T-helper 9 cell (primary cell): ENCODE measurements at places on chromosomes 2 and 18.

DNA sequence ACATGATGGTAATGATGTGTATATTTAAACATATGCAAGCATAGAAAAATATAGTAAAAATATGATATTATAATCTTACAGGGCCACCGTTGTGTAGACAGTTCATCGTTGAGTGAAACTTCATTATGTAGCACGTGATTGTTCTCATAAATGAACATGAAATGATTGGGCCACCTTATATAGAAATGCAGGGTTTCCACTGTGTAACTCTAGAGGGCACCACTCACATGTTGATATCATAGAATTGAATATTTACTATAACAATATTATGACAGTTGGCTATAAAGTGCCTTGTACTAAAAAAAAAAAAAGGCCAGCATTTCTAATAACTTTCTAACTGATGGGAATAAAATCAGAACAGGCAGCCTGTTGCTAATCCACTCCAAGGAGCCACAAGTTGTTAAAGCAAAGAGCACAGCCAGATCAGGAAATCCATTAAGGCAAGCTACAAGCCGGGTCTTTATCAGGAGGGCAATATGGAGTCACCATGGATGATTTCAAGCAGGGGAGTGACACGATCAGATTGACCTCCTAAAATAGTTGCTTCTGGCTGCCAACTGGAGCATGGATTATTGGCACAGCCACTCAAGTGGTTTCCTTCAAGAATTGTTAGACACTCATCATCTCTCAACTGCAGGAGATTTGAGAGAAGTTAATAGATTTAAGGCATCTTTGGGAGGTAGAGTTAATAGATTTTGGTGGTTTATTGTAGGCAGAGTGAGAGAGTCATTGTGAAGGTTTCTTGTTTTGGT is 16.7 kb downstream of the IL1F10 start:
- no peak for DNase-seq

- DNase-seq, result no peak
Measured at GRCh38 chr2:199261239-199261638, 196.5 kb downstream of the SATB2 start.

- no peak for DNase-seq
Measured at GRCh38 chr2:68714866-68715265, 19.7 kb upstream of the ARHGAP25 start.

DNA sequence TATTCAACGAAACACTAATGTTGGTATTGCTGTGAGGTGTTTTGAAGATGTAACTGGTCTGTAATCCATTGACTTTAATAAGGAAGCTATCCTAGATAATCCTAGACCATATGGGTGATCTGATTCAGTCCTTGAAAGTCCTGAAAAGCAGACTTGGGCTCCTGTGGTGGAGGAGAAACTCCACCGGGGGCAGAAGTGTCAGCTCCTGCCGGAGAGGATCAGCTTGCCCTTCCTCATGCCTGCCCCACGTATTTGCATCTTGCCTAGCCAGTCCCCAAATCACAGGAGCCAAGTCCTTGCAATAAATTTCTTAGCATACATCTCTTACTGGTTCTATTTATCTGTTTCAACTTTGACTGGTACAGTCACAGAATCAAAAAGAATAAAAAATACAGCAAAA is 144.2 kb upstream of the DLGAP1 start:
- no peak for DNase-seq

DNA sequence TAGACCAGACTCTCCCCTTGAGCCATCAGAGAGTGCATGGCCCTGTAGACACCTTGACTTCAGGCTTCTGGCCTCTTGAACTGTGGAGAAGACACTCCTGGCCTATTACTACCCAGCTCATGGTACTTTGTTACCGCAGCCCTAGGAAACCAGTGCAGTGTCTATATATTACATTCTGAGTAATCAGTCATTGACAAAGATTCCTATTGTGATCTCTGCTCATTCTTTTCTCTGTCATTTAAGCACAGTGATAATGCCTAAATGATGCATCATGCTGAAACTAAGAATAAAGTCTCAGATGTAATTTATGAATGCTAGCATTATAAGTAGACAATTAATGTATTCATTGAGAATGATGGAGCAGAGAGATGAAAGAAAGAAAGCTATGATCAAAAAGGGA is 603.5 kb downstream of the SOCS6 start:
- DNase-seq, result no peak

DNA sequence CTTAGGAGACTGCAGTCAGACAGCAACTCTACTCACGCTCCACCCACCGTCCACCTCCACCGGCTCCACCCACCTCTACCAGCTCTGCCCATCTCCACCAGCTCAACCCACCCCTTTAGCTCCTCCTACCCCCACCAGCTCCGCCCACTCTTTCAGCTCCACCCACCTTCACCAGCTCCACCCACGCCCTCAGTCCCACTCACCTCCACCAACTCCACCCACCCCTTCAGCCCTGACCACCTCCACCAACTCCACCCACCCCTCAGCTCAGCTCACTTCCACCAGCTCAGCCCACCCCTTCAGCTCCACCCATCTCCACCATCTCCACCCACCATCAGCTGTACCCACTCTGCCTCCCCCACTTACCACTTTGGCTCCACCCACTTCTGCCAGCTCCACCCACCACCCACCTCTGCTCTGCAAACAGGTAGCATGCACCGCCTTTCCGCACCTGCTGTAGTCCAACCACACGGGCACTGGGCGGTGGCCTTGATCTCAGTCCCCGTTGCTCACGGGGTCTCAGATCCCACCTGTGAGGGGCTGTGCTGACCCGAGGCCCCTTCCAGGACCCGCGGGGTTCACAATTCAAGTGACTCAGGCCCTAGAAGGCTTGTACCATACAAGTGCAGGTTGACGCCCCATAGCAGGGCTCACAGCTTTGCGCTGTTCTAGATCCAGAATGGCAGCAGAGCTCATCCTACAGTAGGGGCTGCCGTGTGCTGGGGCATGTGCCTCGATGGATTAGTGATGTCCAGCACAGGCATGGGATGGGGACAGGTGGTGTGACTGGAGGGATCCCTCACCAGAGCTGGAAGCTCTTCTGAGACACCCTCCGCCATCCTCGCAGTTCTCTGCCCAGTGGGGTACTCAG is 77.2 kb upstream of the OTOS start:
- no peak for DNase-seq

DNA sequence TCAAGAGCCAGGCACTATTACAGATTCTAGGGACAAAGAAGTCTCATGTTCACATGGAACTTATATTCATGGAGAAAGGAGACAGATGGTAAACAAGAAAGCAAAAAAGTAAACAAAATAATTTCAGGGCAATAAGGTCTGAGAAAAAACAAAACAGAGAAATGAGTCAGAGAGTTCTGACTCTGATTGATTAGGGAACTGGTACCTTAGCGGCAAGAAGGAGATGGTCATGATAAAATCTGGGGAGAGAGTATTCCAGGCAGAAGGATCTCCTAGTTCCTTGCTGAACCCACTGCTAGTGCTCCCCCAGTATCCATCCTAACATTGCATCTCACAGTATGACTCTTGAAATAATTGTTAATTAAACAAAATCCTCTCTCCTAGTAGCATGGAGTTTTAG is 161.8 kb upstream of the KLF7 start:
- no peak for DNase-seq

DNA sequence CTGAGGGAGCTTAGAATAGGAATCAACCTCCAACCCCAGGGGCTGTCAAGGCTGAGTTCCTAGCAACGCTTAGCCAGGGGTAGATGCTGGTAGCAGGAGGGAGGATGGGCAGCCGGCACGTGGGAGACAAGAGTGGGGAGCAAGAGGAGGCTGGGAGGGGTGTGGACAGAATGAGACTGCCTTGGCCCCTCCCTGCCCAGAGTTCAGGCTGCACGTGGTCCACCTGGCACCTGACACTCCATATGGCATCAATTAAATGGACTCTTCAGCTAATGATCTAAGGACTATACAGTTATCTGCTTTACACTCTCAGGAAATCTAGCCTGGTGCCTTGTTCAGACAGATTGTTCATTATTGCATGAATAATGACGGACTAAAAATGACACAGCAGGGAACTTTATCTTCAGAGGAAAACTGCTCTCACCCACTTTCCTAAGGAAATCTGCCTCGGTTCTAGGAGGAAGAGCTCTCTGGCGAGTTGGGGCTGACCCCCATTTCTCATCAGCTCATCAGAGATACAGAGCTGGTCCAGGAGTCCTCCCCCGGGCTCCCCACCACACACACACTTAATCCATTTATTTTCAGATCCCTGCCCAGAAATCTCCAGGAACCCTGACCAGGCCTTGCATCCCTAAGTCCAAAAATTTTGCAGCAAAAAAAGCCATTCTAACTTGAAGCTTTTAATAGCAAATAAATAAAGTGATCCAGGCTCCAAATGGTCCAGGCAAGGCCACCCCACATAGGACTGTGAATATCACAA is 102.1 kb upstream of the CDC42EP3 start:
- no peak for DNase-seq

- no peak for DNase-seq
Measured at GRCh38 chr2:31483246-31483645, 68.7 kb upstream of the XDH start.

DNA sequence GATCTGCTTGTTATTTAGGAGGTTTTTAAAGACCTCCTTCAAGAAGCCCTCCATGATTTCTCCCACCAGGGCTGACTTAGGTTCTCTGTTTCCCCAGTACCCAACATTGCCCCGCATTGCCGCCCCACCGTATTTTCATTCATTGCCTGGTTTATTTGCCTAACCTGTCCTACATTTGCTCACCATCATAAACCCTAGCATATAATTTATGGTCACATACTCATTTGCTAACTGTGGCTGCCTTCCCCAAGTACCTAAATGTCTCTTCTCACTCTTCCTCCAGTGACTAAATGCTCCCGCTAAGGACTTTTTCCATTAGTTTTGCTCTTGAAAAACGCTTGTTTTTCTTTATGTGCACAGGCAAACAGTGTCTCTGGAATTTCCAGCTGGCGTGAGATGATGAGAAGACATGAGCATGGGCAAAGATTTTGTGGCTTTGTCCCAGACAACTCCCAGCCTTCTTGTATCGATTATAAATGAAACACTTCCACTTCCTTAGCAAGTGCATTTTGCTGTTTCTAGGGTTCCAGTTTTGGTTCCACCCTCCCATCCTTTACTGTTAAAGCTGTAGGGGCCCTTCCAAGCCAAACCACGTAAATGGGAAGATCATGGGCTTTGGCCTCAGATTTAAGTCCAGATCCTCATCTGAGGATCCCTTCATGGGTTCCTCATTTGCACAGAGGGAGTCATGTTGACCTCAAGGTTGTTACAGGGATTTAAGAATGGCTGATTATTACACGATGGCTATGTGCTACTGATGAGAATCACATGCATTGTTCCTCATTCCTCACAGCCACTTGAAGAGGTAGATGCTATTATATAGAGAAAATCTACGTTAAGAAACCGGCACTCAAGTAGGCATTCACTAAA is 21.0 kb upstream of the ARMC9 start:
- DNase-seq, result no peak

- no peak for DNase-seq
Measured at GRCh38 chr2:164824872-164825271, 16.8 kb downstream of the COBLL1 start.

DNA sequence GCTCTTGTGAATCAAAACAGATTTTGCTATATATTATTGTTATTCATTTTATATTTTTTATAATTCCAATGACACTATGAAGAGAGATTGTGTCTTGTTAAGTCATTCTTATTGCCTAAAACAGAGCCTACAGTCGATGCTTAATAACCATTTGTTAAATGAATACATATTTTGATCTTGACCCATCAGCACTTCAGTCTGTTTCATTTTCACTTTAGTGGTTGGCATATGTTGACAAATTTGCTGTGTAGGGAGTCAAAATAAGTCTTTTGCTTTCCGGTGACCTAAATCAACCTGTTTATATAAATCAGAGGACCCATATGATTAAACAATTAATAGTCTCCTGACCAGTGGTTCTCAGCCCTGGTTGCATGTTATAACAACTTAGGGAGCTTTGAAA is 97.1 kb downstream of the TXNL1 start:
- no peak for DNase-seq

DNA sequence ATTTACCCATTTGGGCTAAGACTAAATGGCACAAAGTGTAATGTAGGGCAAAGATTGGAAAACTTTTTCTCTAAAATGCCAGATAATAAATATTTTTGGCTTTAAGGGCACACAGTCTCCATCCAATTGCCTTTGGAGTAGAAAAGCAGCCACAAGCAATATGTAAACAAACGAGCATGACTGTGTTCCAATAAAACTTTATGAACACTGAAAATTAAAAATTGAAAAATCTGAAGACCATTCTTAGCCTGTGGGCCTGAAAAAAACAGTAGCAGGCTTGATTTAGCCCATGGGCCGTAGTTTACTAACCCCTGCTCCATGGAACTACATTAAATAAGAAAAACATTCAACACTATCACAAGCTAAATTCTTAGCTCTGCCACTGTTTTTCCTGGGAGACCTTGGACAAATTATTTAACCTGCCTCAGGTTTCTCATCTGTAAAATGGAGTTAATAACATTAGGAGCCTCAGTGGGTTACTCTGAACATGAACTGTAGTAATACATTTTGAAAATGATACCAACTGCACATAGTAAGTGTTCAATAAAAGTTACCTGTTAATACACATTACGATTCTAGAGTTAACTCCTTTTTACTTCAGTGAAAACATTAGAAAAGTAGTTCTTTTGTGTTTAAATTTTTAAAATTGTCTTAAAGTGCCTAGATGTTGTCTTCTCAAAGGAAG is 1.3 kb downstream of the IFIH1 start:
- no peak for DNase-seq

DNA sequence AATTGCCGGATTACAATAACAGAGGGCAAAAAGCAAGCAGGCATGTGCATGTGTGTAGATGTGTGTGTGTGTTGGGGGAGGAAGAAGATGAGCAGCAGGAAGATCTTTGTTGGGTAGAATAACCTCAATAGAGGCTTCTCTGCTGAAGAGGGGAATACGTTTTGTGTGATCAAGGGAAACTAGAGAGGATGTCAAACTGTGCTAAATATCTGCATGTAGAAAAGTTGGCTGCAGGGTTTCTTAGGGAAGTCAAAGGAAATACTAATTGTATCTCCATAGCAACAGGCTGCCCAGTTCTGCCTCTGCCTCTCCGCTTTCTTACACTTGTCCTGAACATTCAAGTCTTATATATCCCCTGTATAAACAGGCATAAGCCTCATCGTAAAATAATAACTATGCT is 190.1 kb upstream of the RND3 start:
- no peak for DNase-seq

DNA sequence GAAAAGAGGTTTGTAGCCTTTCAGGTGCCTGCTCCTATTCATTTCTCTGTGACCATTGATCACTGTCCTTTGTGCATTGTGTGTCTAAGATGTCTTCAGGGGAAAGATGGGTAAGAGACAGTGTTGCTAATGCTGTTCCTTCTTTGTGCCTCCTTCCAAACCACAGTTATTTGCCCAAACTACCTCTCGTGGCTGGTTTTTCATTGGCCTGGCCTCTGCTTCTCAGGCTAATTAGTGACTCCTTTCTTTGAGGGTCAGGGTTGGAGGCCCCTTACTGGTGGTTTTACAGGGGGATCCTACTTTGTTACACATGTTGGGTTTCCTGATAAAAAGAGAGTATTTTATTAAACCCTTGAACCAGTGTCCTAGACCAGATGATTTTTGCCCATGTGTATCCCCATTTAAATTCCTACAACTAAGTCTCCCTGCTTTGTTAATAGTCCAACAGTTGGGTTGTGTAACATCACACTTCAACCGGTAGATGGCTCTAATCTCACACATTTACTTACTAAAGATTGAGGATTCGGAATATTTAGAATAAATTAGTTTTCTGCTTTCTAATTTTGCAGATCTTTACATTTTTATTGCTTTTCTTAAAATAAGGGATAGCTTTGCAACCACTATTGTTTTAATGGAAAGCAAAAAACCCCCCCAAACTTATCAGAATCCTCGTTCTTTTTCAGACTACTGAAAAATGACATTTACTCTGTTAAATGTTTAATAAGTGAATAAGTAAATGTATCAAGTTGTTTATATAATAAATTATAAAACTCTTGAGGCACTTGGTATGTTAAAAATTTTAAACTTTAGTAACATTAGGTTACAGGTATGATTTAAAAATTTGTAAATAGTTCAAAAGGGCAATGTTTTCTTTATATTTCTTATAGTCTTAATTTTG is 2.4 kb downstream of the MARS2 start:
- DNase-seq, result no peak
